GM03348 (cell line): ENCODE measurements at places on chromosomes 4 and X.
A peak's percentile ranks its signal among the peaks of the same experiment; 100 is the strongest.

- DNase-seq: no peak
These were observed 12.7 kb downstream of the MAD2L1 start for GRCh38 chr4:120053911-120054310.

- no peak for DNase-seq
These were observed 845.8 kb downstream of the TECRL start for GRCh38 chr4:63563288-63564014.

DNA sequence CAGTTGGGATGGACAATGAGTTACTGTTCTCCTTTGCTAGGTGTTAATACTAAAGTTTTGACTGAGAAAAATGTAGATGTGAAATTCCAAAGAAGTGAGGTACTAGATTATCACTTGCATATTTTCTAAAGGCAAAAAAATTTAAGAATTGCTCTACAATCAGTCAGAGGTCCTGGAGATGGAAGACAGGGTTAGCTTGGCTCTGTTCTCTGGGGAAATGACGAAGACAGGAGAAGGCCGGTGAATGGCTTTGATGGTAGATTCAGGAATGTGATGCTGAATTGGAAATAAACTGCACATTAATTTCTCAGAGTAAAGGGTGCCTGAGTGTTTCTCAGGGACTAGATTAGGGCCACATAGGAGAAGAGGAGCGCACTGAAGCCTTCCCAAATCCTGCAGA lies 214.0 kb upstream of the LEF1 start:
- no peak for DNase-seq

DNA sequence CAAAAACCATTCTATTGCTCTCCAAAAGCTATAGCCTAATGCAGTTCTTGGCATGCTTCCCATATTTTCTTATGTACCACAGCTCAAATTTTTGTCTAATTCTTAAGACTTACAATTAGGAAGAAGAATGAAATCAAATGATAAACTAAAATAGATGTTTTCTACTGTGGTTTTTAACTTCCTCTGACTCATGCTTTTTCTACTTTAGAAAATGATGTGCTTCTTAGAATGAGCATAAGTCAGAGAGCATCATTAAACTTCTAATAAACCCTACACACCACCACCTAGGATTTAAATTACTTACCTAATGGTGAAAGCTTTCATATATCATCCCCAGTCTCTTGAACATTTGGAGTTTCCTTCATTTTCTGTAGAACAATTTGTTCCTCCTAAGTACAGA lies 217.0 kb upstream of the NDST3 start:
- no peak for DNase-seq

DNA sequence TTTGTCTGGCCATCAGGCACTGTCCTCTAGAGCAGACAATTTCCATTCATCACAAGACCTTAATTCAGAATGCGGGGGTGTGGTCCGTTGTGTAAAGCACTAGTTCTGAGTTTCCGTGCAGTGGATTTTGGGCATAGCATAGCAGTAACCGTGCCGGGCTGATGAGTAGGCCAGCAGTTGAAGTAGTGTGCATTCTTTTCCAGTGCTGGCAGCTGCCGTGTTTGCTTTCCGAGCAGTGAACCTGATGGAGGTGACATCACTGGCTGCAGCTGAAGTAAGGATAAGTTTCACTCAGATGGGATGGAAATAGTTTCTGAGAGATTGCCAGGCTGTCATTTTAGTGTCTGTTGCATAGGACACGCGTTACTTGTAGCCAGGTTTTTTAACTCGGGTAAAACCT lies 107.0 kb upstream of the STIM2 start:
- DNase-seq: no peak

DNA sequence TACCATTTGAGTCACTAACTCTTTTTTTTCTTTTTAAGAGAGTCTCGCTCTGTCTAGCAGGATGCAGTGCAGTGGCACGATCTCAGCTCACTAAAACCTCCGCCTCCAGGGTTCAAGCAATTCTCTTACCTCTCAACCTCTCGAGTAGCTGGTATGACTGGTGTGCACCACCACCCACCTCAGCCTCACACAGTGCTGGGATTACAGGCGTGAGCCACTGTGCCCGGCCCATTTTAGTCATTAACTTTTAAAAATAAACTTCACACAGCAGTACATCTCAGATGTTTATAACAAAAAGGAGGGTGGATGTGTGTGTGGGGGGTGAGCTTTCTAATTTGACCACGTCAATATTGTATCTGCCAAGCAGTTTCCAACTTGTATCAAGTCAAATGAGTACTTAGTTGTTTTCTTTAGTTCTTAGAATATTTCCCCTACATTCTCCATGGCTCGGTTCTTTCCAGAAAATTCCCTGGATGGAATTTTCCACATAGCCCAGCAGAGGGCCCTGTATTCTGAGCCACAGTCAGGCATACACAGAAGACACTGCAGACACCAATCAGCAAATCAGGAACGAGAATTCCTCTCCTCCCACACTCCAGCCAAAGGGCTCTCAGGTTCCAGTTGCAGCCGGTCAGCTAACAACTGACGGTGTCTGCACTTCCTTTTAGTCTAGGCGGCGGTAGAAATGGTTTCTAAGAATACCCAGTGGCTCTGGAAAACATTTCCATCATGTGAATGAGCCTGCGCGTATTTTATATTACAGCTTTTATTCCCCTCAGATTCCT lies 20.1 kb upstream of the ARAF start:
- DNase-seq: peak; percentile 89

- no peak for DNase-seq
These were observed 22.1 kb upstream of the SPATA4 start for GRCh38 chr4:176217510-176217909.

DNA sequence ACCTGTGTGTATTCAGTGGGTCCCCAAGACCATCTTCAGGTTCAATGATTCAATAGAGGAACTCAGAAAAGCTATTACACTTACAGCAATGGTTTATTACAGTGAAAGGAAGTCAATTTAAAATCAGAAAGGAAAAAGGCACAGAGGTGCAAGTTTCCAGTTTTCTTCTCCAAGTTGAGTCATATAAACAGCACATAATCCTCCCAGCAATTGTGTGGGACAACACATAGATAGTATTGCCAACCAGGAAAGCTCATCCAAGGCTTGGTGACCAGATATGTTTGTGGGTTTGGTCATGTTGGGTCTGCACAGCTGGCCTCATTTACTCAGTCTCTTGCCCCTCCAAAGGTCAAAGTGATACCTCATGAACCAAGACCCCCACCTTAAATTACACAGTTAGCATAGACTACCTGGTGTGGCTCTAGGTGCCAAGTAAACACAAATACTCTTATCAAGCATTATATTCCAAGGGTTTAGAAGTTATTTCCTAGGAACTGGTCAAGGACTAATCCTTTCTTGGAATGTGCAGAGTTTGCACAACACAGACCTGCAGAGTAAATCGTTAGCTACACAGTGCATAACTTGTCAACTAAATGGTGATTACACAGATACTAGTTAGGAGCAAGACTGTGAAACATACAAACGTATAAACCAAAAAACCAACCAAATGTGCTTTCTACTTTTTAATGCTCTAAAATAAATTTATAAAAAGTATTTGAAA lies 777.3 kb downstream of the PCDH18 start:
- DNase-seq: no peak

GRCh38 chrX:43664708-43665107 lies 8.6 kb downstream of the MAOA start:
- DNase-seq: no peak

DNA sequence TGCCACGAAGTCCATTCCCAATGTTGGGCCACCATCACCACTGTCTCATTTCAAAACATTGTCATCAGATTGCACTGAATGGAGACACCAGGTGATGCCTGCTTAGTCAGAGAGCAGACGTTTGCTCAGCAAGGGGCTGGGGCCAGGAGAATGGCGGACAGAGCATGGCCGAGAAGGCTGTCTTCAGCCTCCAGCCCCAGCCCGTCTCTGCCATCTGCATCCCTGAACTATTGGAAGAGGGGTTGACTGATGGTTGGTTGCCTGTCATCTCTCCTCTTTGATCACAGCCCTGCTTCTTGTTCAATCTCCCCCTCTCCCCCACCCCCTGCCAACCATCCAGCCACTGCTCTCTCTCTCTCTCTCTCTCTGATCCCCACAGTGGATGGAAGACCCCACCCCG lies 140.9 kb downstream of the SHOX start:
- DNase-seq: no peak

DNA sequence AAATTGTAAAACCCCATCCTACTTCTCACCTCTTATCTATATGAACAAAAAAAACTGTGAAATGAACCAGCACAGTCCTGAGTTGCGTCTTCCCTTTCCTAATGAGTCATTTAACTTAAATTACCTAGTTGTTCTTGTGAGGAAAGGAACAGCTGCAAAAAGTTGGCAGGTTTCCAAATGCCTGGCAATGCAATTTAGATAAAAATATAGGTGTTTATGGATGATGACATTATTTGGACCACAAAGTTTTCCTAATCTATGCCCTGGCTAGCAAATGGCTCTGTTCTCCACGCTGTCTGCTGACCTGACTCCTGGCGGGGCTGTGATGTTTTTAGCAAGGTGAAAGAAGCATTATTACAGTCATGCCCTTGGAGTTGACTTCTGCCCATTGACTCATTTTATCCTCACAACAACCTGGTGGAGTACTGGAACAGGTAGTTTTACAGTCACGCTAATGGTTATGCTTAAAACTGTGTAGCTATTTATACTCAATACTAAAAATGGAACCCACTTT lies 29.8 kb upstream of the RELL1 start:
- DNase-seq: no peak

- no peak for DNase-seq
These were observed 12.2 kb downstream of the AFF1 start for GRCh38 chr4:86946868-86947500.

GRCh38 chrX:134172588-134173259 lies 64.3 kb upstream of the CCDC160 start:
- peak; percentile 24 for DNase-seq

DNA sequence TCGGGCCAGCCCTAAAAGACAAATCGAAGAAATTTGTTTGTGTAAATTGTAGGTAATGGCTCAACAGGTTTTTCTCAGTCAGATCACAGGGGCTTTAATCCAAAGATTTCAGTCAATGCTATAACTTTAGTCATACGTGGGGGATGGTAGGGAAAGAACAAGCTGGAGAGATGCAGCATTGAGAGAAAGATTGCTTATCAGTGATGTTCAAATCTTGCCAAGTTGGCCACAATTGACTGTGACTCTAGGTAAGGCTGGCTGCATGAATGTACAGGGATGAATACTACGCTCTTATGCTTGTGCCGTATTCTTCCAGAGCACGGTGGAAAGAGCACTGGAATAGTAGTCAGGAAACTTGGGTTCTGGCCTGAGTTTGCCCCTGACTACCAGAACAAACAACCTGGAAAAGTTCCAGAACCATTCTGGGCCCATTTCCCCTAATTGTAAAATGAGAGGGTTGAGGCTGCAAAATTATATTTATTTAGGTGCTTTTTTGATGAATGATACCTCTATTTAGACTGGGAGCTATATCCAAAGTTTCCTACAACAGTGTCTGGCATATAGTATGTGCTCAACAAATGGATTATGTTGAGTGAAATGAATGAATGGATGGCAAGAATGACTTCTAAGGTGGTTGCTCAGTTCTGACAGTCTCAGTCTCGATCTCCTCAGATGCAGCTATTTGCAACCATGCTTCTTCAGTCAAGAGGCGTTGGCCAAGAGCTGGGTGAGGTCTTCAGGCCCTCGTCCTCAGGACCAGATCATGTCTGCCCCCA lies 44.4 kb downstream of the TSC22D3 start:
- no peak for DNase-seq

GRCh38 chr4:174282836-174283506 lies 496 bp downstream of the FBXO8 start:
- peak; percentile 92 for DNase-seq

- no peak for DNase-seq
These were observed 102.6 kb upstream of the TENT5D start for GRCh38 chrX:80317646-80318045.

DNA sequence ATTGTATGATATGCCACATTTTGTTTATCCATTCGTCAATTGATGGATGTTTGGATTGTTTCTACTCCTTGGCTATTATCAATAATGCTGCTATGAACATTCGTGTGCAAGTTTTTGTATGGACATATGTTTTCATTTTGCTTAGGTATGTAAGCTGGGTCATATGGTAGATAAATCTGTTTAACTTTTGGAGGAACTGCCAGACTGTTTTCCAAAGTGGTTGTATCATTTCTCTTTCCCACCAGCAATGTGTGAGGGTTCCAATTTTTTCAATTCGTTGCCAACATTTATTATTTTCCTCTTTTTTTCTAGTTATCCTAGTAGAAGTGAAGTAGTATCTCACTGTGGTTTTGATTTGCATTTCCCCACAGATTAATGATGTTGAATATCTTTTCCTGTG lies 71.8 kb downstream of the DIAPH2 start:
- no peak for DNase-seq

GRCh38 chr4:37732526-37733186 lies 46.5 kb upstream of the RELL1 start:
- no peak for DNase-seq

GRCh38 chr4:67401902-67402301 lies 143.4 kb downstream of the CENPC start:
- DNase-seq: no peak

GRCh38 chr4:84482564-84483563 lies 16.2 kb downstream of the NKX6-1 start:
- no peak for DNase-seq

DNA sequence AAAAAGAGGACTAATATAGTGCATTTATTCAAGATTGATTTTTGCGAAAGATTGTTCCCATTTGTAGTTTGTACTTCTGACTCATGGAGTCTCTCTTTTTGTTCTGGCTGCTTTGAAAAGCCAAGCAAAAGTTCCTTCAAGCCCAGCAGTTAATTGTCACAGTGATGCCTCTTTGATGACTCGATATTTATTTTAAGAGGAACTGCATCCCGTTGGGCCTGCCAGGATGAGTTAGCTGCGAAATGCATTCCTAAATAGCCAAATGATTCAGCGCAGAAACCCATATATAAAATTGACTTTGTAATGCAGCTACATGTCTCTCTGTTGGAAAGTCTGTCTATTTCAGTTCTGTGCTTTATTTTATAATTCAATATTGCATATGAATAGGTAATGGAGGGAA lies 295.1 kb downstream of the GBA3 start:
- peak; percentile 34 for DNase-seq

DNA sequence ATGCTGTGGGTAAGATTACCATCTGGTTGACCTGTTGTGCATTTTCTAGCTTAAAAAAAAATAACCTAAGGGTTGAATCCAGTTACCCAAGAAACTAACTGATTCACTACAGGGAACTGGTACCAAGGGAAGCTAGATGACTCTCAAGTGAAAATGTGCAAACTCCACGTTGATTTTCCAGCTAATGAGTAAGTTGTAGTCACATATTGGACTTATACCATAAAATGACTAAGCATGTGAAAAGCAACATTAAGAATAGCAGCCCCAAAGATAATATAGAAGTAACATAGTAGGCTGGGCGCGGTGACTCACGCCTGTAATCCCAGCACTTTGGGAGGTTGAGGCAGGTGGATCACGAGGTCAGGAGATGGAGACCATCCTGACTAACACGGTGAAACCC lies 270.9 kb downstream of the SPRY1 start:
- DNase-seq: peak; percentile 9

DNA sequence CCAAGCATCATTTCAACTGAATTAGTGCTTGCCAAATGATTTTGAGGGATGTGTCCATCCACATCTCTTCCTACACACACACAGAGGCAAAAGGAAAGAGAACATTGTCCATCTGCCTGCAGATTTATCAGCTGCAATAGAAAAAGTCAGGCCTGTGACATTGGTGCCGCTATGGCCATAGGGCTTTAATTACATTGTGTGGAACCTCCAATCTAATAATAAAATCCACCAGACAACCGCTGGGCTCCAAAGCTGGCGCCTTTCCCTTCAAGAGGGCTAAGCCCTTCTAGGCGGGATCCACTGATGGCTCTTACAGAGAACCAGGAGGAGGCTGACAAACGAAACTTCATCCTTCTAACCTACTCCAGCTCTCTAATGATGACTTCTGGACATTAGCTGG lies 60.6 kb downstream of the PHOX2B start:
- no peak for DNase-seq
